Activated CD8-positive, alpha-beta T cell treated with anti-CD3 and anti-CD28 coated beads for 36 hours (primary cell): ENCODE measurements at places on chromosomes 12 and 14.

DNA sequence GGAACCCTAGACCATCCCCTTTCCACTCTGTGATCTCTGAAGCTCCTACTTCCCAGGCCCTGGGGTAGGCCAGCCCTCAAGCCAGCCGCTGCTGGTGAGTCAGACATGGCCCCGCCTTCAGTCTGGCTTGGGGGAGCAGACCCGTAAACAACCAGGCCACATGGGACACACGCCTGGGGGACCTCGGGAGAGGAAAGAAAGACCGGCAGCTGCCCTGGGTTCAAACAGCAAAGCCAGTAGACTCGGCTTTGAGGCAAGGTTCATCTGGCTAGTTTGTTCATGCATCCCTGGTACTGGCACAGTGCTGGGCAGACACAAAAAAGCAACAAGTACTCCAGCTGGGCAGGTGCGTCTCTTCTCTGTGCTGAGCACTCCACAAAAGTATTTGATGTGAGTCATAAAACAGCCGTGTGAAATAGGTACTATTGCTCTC, 101.9 kb downstream of the SETD3 start:
- peaks cover 4% of the 10 kb centered on the region for H3K4me1 ChIP-seq
- DNase-seq: no peak
- H3K27ac ChIP-seq: no peak overlapping the region
- no peak overlapping the region for H3K4me3 ChIP-seq

DNA sequence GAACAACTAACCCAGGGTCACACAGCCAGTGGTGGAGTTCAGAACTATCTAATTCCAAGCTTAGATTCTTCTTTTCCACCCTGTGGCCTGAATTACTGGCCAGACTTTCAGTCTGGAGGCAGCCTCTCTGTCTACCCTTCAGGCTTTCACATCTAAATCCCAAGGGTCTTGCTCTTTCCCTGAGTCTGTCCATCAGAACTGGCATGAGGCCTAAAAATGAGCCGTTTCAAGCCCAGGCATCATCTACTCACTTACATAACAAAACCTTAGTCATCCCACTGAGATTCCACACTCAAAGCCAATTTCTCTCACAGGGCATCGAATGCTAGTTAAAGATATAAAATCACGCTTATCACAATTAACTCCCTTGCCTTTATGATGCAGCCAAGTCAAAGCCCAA, 1.3 kb upstream of the PTGDR start:
- H3K36me3 ChIP-seq: peaks cover 2% of the 10 kb centered on the region
- H3K27ac ChIP-seq: no peak overlapping the region
- DNase-seq: no peak

GRCh38 chr14:98799891-98800290, 472.1 kb downstream of the BCL11B start:
- no peaks in the 10 kb centered on the region for H3K36me3 ChIP-seq
- H3K4me3 ChIP-seq: no peak overlapping the region
- H3K27me3 ChIP-seq: no peaks in the 10 kb centered on the region
- H3K27ac ChIP-seq: no peak overlapping the region
- DNase-seq: no peak
- no peaks in the 10 kb centered on the region for H3K4me1 ChIP-seq

DNA sequence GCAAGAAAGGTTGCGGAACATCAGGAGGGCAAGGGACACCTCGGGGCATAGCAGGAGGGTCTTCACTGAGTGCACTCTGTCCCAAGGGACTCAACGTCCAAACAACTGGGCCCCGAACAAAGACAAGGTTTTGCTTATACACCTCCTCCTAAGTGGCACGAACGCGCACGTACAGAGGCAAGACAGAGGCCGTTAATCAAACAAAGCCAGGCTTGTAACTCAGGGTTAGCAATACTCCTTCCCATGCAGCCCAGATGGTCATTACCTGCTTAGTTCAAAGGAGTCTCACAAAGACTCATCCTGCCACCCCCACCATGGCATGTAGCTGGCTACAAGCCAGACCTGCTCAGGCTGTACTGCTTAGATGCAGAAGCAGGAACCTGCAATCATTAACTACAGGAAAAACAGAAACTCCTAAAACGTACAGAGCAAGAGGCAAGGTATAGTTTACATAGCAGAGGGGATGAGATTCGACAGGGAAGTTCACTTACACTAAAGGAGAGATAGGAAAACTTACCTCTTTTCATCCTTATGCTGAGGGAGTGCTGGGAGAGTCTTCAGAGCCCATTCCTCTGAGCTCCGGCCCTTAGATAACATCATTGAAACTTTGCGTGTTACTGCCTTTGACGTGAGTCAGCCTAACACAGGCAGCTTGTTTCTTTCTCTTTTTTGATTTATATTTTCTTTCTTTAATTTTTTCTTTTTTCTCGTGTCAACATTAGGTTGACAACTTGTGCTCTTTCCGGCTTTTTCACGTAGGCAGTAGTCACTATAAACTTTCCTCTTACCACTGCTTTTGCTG, 1319.1 kb downstream of the TMEM121 start:
- peak; percentile 82 for DNase-seq
- peak overlapping the region; percentile 27 for H3K27ac ChIP-seq
- H3K27me3 ChIP-seq: no peaks in the 10 kb centered on the region
- peaks cover 33% of the 10 kb centered on the region for H3K4me1 ChIP-seq

- peaks cover 3% of the 10 kb centered on the region for H3K27me3 ChIP-seq
- no peak for DNase-seq
- H3K36me3 ChIP-seq: no peaks in the 10 kb centered on the region
- no peak overlapping the region for H3K27ac ChIP-seq
- no peaks in the 10 kb centered on the region for H3K4me1 ChIP-seq
Measured at GRCh38 chr12:62683776-62684569, 217.3 kb downstream of the MON2 start.

- H3K36me3 ChIP-seq: no peaks in the 10 kb centered on the region
- no peak for DNase-seq
- peaks cover 2% of the 10 kb centered on the region for H3K27me3 ChIP-seq
- H3K4me1 ChIP-seq: no peaks in the 10 kb centered on the region
- H3K27ac ChIP-seq: no peak overlapping the region
- H3K4me3 ChIP-seq: no peak overlapping the region
Measured at GRCh38 chr12:2776129-2776806, 18.5 kb upstream of the FKBP4 start.

DNA sequence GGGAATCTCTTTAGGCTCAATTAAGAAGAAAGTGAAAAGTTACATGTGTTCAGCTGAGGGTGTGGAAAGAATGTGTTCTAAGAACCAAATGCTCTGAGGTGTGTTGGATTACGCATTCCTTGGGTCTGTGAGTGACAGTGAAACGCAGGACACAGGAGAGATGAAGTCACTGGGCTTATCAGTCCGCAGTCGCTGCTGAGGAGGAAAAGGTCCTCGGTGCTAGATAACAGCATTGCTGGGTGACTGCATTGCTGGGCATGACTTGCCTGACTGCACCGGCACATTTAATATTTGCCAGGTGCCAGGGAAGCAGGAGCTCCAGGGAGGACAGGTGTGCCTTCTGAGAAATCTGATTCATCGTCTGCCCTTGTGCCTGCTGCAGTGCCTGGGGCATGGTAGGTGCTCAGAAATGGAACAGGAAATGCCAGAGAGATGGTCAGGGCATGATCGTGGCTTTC, 64.4 kb upstream of the FZD10 start:
- DNase-seq: no peak
- no peaks in the 10 kb centered on the region for H3K36me3 ChIP-seq
- no peak overlapping the region for H3K27ac ChIP-seq
- H3K4me3 ChIP-seq: no peak overlapping the region

GRCh38 chr12:70402597-70402996, 36.5 kb downstream of the KCNMB4 start:
- no peaks in the 10 kb centered on the region for H3K4me1 ChIP-seq
- no peaks in the 10 kb centered on the region for H3K27me3 ChIP-seq
- H3K27ac ChIP-seq: no peak overlapping the region

DNA sequence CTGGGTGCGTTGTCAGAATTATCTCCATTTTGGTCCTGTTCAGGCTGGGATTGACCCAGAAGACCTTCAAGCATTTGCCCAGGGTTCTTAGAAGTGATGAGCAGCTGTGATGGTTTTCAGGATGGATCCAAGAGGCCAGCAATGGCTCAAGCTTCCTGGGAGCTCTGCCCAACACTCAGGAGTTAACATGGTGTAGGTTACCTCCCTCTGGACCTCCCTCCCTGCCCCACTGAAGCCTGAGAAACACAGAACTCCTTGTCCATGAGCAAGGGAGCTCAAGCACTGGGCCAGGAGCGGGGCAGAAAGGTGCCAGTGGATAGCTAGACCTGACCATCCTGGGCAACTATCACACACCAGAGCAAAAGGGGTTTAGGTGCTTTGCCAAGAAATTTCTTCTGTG, 148.4 kb upstream of the FKBP4 start:
- H3K27me3 ChIP-seq: peaks cover 28% of the 10 kb centered on the region
- peaks cover 15% of the 10 kb centered on the region for H3K4me1 ChIP-seq
- H3K4me3 ChIP-seq: no peak overlapping the region

GRCh38 chr14:98347686-98348085, 924.3 kb downstream of the BCL11B start:
- H3K4me1 ChIP-seq: peaks cover 7% of the 10 kb centered on the region
- H3K27me3 ChIP-seq: no peaks in the 10 kb centered on the region
- DNase-seq: no peak
- H3K36me3 ChIP-seq: peaks cover 2% of the 10 kb centered on the region

- no peak for DNase-seq
- peaks cover 17% of the 10 kb centered on the region for H3K4me1 ChIP-seq
- H3K27me3 ChIP-seq: no peaks in the 10 kb centered on the region
- no peak overlapping the region for H3K27ac ChIP-seq
Measured at GRCh38 chr14:71618047-71618446, 314.2 kb upstream of the RGS6 start.

GRCh38 chr14:81157431-81157830, 63.3 kb downstream of the GTF2A1 start:
- H3K4me3 ChIP-seq: no peak overlapping the region
- no peaks in the 10 kb centered on the region for H3K36me3 ChIP-seq
- H3K4me1 ChIP-seq: peaks cover 13% of the 10 kb centered on the region
- no peak for DNase-seq
- H3K27me3 ChIP-seq: peaks cover 4% of the 10 kb centered on the region

DNA sequence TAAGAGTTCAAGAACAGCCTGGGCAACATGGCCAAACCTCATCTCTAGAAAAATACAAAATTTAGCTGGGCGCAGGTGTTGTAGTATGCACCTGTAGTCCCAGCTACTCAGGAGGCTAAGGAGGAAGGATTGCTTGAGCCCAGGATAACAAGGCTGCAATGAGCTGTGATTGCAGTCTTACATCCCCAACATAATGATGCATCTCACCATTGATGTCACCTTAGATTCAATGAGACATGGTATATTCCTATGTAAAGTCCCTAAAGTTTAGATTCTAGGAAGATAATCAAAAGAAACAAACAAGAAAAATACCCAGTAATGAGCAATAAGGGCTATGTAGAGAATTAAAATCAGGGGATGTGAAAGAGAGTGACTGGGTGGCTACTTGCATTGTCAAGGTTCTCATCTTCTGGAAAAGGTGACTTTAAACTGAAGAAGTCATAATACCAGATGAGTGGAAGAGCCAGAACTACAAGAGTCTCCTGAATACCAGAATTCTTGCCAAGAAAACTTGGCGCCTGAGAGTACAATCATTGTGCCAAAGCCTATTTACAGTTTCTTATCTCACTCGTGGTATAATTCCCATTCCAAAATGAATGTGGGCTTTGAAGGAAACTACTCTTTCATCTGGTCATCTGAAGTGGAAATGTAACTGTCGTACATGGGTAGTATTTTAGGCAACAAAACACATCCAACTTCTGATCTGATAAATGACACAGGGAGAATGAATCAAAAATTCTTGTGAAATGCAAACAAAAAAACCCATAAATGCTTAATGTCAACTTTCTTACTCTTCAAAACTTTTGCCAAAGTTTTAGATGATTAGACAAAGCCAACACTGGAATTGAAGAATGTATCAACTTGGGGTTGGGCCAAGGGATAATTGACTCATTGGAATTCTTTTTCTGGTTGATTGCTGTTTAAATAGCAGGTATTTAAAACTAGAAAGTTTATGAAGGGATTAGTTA, 81.1 kb upstream of the ST8SIA1 start:
- H3K4me3 ChIP-seq: no peak overlapping the region
- peak overlapping the region; percentile 78 for H3K27ac ChIP-seq
- peaks cover 14% of the 10 kb centered on the region for H3K4me1 ChIP-seq

DNA sequence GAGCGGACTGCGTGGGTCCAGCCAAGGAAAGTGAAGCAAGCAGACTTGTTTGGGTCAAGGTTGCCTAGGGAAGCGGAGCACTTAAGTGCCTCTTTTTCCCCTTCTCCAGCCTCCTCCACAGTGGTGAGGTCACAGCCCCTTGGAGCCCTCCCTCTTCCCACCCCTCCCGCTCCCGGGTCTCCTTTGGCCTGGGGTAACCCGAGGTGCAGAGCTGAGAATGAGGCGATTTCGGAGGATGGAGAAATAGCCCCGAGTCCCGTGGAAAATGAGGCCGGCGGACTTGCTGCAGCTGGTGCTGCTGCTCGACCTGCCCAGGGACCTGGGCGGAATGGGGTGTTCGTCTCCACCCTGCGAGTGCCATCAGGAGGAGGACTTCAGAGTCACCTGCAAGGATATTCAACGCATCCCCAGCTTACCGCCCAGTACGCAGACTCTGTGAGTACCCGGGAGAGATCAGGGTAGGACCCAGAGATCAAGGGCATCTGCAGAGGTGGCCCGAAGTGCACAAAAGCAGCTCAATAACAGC, at the start of gene TSHR:
TSS of gene TSHR (plus strand) at position 206 of the 526 bp plus-strand sequence. CDS start at position 266, 60 bp downstream.
- peak within 1 kb of the TSS; percentile 74 for H3K4me3 ChIP-seq
- peaks cover 8% of the 10 kb centered on the region for H3K27me3 ChIP-seq
- no peak for DNase-seq
- no peaks in the 10 kb centered on the region for H3K36me3 ChIP-seq
- peak within 1 kb of the TSS; percentile 68 for H3K27ac ChIP-seq

DNA sequence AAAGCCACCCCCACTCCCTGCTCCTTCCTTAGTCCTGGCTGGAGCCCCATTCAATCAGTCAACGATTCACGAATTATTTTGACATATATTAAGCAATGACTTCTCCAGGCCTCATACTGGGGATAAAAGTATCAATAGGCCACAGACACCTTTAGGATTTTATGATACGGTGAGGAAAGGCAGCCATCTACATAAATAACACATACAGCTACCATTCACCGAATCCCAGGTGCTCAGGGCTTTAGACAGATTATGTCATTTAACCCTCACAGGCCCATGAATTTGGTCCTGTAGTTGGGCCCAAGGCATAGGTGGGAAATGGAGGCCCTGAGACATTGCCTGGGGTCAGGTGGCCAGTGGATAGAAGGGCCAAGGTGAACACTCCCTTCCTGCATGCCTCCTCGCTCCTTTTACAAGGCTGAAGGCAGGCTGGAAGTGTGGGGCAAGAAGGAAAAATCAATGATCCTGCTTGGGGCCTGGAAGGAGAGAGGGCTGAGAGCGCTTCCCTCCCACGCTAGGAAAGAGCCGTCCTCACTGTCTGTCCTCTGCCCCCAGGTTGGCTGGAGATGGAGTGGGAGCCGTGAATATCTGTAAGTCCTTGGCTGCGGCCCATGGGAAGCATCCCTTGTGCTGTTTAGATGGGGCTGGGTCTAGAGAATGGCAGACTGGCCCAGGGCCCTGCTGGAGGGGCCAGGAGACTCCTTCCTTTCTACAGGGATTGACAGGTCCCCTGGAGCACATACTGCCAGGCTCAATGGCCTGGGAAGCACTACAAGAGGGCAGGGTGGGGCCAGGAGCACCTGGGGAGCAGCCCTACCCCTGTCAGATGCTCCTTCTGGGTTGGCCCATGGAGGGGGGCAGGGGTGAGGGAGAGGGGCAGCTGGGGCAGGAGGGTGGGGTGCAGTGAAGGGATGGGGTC, 14.8 kb downstream of the KRT7 start:
- H3K27me3 ChIP-seq: peaks cover 18% of the 10 kb centered on the region
- DNase-seq: no peak
- H3K27ac ChIP-seq: no peak overlapping the region
- no peaks in the 10 kb centered on the region for H3K36me3 ChIP-seq
- peaks cover 36% of the 10 kb centered on the region for H3K4me1 ChIP-seq
- H3K4me3 ChIP-seq: no peak overlapping the region
